ENCODE measurements at places on chromosomes 7 and 10.
A peak's percentile ranks its signal among the peaks of the same experiment; 100 is the strongest.

GRCh38 chr10:62760401-62760800, 44.1 kb upstream of the ADO start:
- DNase-seq: no peak

DNA sequence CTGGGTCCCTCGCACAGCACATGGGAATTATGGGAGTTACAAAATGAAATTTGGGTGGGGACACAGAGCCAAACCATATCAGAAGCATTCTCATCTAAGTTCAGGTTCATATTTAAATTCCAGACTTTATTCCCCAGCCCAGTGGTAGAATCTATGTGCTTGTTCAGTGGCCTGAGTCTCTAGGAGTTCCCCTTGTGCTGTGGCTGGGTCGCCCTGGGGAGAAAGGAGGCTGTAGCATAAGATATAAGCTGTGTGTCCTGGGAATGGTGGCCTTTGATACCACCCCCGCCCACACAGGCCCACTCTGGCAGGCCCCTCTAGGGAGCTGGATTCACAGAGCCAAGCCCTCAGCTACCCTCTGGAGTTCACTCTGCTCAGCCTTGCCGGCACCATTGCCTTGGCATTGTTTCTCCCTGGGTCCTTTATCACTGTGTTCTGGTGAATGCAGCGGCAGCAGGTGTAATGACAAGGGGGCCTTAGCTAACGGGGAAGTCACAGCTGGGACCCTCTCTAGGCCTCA, 64.2 kb downstream of the MINDY4 start:
- no peak for DNase-seq

- DNase-seq: no peak
Observed at GRCh38 chr7:88071994-88072714, 138.1 kb downstream of the ADAM22 start.

- peak; percentile 69 for DNase-seq
Observed at GRCh38 chr7:46165276-46165675, 244.2 kb upstream of the IGFBP3 start.

DNA sequence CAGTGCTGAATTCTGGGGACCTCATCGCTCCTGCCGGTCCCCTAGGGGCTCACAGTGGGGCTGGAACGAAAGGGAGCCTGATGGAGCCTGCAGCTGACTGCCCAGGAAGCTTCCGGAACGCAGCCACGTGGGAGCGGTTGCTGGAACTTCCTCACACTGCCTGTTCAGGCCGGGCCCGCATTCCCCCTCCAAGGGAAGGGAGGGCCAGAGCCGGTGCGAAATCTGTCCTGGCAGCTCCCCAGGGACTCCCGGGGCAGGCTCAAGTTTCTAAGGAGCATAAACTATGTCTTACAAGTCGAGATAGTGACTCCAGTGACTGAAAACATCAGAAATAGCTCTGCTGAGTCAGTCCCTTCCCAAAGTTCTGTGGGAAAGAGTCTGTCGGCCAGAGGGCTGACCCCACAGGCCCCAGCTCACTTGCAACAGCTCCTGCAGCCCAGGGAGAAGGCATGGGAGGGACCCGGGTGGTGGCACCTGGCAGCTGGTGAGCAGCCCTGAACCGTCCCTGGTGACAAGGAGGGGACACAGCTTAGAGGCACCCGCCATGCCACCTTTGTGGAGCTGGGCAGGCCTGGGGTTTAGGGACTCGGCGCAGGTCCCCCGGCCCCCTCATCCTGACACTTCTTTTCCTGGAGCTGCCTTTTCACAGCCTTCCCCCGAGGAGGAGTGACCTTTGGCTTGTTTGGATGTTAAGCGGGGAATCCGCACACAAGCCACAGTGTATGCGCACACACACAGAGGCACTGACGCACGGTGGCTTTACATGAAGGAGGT, 47.6 kb downstream of the PDGFA start:
- DNase-seq: peak; percentile 92

GRCh38 chr7:97272237-97272975, 154.9 kb downstream of the SDHAF3 start:
- no peak for DNase-seq

GRCh38 chr10:101331956-101332355, 22.0 kb upstream of the BTRC start:
- no peak for DNase-seq

GRCh38 chr10:35426657-35427056, 90.3 kb downstream of the CCNY start:
- DNase-seq: no peak

- peak; percentile 23 for DNase-seq
Observed at GRCh38 chr10:110214371-110214826, 7.0 kb downstream of the MXI1 start.

- DNase-seq: no peak
Observed at GRCh38 chr10:58048936-58049335, 218.8 kb downstream of the IPMK start.

- no peak for DNase-seq
Observed at GRCh38 chr7:100640517-100641440, 573 bp downstream of the TFR2 start.

GRCh38 chr10:10126218-10126617, 891.5 kb upstream of the CELF2 start:
- DNase-seq: peak; percentile 52

DNA sequence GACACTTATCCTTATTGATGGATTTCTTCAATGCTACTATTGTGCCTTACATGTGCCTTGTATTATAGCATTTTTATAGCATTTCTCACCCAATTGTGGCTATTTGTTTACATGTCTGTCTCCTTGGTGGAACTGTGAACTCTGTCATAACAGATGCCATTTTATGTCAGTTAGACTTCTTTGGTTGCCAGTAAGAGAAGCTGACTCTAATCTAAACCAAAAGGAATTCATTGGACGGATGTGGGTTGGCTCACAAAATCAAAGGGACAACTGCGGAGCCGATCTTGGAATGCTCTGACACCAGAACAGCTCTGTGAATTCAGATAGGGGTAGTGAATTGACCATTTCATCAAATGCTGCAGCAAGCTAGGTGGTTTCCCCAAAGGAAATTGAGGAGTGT, 15.0 kb downstream of the GARIN1A start:
- DNase-seq: no peak

DNA sequence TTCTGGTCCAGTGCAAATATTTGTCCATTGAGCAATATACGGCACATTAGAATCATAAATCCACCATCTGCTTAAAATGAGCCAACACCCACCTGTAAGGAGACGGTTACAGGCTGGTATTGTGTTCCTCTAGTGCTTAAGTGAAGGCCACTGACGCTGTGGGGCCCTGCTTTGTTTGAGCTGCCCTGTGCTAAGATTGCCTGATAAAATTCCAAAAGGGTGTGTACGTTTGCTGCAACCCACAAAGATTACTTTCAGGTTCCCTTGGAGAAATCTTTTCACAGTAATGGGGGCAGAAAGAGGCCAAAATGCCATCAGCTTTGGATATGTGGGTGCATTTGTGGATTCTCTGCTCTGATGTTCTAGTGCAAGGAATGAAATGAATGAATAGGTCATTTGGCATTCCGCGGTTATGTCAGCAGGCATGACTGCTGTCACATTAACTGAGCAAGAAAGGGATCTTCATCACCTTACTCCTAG, 34.4 kb downstream of the AGR3 start:
- peak; percentile 10 for DNase-seq

DNA sequence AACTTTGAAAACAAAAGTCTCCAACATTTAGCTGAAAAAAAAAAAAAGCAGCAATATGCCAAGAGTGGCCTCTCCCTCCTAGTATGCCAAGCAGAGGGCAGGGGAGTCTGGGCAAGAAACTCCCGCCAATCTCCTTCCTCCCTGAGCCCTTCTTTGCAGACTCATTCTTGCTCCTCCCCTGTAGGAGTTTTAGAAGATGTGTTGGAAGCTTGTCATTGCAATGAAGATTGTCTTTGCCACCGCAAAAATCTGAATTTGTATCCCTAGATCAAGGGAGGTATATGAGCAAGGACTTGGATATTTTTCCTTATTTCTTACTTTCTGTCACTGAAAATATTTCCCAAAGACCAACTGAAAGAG, 2.6 kb upstream of the TNS3 start:
- peak; percentile 52 for DNase-seq

GRCh38 chr10:99917963-99918825, 91.6 kb downstream of the DNMBP start:
- DNase-seq: peak; percentile 61

- DNase-seq: no peak
Observed at GRCh38 chr7:116691664-116692063, 19.7 kb downstream of the MET start.

- DNase-seq: peak; percentile 28
Observed at GRCh38 chr7:112112822-112113255, 93.4 kb downstream of the DOCK4 start.

DNA sequence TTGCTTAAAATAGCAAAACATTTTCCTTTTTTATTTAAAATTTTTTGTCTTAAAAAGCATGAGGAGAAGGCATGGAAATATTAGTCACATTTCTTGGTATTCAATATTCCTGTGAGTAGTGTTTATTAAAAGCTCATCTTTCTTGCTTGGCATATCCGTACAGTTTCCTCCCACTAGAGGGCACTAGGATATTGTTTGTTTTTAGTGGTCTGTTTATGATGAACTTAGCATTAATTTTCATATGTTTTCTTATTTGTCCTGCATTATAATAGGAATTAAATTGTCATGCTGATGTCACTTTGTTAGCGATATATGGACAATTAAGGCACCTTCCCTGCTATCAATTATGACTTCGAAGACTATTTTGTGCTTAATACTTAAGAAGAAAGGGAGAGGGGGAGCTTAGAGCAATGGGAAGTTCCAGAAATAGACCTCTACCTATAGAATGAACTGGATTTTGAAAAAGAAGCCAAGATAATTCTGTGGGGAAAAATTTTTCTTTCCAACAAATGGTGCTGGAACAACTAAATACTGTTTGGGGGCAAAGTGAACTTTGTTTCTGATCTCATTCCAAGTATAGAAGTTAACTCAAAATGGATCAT, 91.0 kb upstream of the STRIP2 start:
- peak; percentile 31 for DNase-seq

GRCh38 chr10:87913156-87913921, 49.9 kb downstream of the PTEN start:
- DNase-seq: no peak

- no peak for DNase-seq
Observed at GRCh38 chr7:140156460-140157080, 20.2 kb downstream of the KDM7A start.

GRCh38 chr7:132527467-132528410, 48.5 kb downstream of the PLXNA4 start:
- no peak for DNase-seq

GRCh38 chr7:97732565-97733275, 834 bp downstream of the TAC1 start:
- DNase-seq: no peak

GRCh38 chr10:88152728-88153133, 289.3 kb downstream of the PTEN start:
- DNase-seq: peak; percentile 97

DNA sequence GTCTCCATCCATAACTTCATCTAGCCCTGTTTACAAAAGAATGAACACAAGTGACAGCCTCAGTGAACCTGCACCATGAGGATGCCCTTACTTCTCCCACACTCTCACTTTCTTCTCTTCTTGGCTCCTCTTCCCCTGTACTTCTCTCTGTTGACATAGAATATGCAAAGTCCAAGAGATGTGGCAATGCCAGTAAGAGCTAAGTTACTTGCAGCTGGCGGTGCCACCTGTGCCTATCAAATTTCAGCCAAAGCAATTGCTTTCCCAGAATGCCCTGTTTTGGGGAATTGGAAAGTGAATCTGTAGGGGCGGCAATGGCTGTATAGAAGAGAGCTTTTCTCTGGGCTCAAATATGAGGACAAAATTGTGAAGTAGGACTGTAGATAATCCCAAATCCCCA, 557.8 kb downstream of the AUTS2 start:
- no peak for DNase-seq

- no peak for DNase-seq
Observed at GRCh38 chr7:151432658-151433521, 7.1 kb downstream of the CRYGN start.

- DNase-seq: no peak
Observed at GRCh38 chr10:121518333-121518732, 79.9 kb downstream of the FGFR2 start.

GRCh38 chr10:113235508-113235907, 285.5 kb downstream of the TCF7L2 start:
- no peak for DNase-seq

GRCh38 chr7:98731651-98732050, 114.6 kb downstream of the NPTX2 start:
- DNase-seq: no peak

DNA sequence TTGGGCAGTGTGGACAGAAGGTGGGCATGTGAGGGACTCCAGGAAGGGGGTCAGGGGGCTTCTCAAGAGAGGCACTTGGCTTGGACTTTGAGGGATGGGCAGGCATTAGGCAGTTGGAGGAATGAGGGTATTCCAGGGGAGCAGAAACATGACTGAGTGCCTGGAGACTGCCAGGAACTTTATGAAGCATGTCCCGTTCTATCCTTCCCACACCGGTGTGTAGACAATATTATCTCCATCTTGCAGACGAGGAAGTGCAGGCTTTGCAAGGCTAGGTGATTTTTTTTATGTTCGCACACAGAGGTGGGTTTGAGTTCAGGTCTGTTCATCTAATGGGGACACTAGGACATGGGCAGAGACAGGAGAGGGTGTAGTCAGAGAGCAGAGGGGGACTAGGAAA, 162.7 kb downstream of the RPS24 start:
- no peak for DNase-seq

DNA sequence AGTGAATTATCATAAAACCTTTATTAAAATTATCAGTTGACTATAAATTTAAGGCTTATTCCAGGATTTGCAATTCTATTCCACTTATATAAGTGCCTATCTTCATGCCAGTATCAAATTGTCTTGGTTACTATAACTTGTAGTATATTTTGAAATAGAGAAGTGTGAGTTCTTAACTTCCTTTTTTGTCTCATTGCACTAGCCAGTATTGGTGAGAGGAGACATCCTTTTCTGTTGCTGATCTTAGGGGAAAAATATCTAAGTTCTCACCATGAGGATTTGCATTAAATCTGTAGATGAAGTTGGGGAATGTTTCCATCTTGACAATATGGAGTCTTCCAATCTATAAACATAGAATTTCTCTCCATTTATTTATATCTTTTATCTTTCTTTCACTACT, 104.2 kb upstream of the MKI67 start:
- DNase-seq: no peak

DNA sequence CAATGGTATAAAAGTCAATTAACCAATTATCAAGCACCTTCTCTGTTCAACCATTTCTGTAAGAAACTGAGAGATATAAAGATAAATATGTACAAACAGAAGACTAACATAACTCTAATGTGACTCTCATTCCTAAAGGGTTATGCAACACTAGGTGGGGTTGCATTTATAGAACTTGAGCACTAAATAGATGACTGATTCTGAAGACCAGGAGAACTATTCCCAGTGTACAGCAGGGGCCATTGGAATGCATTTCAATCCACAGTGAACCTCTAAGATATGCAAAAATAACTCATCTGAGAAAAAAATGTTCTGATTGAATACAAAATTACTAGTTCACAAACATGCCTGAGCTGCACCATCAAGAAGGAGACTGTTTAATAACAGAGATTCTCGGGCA, 341.2 kb upstream of the STEAP1 start:
- no peak for DNase-seq
